ENCODE measurements at places on chromosomes 11 and 22. TPM values are rescaled to one million over a fixed set of nuclear protein-coding genes. Genes with fewer than 3 reads are reported as not detected.

Gene SLC5A1
- 1.7 TPM for total RNA-seq

Gene SPTBN2
- total RNA-seq, result 92.1 TPM

Gene OR52A1
- total RNA-seq, result under 0.01 TPM

Gene B3GAT3
- total RNA-seq, result 50.5 TPM

Gene GLB1L2
- 4.3 TPM for total RNA-seq

Gene KCTD14
- 6.0 TPM for total RNA-seq

Gene C11orf52
- 1.7 TPM for total RNA-seq

Data from tracheal epithelial cell (primary cell).